Activated T-cell treated with anti-CD3 and anti-CD28 coated beads for 4 hours (primary cell): ENCODE measurements at places on chromosomes 3 and 15.
A peak's percentile ranks its signal among the peaks of the same experiment; 100 is the strongest.

DNA sequence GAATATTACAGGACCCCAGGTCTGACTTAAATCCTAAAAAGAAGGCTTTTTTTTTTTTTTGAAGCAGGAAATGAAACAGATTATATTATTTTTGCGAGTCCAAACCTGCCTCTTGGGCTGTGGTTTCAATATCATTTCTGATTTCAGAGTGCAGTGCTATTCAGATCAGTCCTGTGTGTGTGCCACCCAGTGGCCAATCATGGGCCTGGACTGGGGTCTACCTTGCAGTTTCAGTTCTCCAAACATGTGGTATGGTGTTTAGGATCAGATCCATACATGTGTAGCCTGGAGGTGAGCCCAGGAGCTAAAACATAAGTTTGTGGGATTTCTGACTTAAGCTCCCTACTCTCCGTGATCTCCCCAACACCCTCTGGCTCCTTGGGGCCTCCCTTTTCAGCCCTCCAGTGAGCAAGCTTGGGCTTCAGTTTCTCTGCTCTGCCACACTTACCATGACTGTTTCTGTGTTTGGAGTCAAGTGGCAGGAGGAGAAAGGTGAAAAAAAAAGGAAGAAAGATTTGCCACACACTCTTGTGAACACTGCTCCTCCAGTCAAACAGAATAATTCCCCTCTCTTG is 12.1 kb upstream of the THSD4 start:
- DNase-seq, result no peak

DNA sequence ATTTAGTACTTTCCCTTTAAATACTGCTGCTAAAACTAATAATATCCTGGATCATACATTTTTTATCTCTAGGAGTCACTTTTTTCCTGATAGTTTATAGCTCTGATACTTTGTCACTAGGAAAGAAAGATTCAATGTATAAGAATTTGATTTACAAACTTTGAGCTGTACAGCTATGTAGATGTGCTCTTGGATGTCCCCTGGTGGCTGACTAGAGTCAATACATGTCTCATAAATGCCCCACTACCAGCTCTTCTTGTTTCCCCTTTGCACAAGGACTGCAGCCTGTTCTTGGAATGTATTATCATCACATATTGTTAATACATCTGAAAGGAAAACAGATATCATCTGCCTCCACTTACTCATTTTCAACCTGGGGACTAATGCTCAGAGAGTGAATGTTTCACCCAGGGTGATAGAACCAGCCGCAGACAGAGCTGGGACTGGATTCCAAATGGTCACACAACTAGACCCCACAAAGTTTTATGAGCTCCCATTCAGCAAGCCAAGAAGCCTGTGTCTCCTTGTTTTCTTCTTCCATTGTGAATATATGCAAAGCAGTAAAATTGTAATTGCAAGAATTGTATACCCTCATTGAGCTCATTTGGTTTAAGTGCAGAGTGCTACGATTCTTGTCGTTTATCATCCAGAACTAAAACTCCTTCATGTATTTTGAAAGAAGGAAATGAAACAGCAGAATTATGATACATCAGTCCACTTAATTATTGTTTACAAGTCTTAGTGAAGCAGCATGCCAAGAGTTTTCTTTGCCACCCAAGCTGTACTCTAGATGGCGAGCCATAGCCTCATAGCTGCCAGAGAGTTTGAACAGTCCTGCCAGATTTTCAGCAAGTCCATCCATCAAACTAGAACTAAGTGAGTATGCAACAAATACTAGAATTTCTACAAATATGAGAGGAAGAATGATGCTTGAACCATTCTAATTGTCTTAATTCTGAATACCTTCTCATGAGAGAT is 261.6 kb upstream of the LMCD1 start:
- peak; percentile 2 for DNase-seq

GRCh38 chr3:4222574-4223175 is 80.5 kb upstream of the SETMAR start:
- no peak for DNase-seq

- DNase-seq, result no peak
Measured at GRCh38 chr3:41222012-41222411, 22.7 kb downstream of the CTNNB1 start.

GRCh38 chr3:194030372-194030771 is 105.6 kb upstream of the HES1 start:
- DNase-seq, result no peak

DNA sequence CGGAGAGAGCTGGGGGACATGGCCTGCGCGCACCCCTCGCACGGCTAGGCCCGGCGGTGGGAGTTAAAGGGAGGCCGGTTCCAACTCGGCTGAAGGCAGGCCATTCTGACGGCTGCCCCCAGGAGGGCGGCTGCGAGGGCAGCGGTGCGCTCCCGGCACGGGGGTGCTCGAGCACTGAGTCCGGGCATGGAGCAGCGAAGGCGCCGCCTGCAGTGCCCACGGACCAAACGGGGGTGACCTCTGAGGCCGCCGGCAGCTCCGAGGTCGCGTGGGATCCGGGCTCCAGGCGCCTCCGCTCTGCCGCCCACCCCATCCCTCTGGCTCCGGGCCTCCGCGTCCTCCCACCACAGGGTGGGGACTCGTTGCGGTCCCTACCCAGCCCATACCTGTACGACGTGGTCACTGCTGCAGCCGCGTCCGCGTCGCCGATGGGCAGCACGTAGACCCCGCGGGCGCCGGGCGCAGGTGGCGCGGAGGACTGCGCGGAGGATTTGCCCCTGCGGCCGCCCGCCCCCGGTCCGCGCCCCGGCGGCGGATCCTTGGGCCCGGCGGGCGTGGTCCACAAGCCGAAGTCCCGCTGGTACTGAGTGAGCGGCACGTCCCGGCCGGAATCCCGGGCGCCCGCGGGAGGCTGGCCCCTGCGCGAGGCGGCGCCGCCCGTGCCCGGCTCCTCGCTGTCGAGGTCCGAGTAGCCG is 469 bp downstream of the MAP6D1 start:
- no peak for DNase-seq

DNA sequence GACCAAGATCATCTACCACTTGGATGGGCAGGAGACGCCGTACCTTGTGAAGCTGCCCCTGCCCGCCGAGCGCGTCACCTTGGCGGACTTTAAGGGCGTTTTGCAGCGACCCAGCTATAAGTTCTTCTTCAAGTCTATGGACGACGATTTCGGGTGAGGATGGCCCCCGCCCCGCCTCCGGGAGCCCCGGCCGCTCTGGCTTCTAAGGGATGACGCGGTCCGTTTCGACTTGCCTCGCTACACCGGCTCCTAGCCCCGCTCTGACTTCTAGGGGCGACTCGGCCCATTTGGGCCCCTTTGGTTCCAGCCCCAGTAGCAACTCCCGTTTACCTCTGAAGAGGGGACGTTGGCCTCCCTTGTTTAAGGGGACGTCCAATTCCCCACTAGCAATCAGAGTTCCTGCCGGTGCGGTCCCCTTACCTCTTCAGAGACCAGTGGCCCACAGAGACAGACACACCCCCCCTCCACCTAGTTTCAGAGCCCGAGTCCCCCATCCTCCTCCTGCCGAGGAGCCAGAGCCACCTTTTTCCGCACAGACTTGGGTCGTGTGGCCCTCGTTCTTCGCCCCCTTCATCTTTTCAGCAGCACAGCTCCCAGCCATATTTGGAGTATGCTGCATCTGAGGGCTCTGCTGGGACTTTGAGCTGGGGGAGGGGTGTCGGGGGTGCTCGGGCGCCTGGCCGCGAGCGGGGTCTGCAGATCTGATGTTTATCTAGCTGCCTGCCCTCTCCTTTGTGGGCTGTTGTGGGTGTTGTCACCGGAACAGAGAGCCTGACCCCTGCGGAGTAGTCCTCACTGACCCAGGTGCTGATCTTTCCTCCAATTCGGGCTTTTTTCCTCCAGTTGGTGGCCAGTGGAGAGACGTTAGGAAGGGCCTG is 706 bp downstream of the DVL3 start:
- peak; percentile 16 for DNase-seq
